Stimulated activated CD8-positive, alpha-beta memory T cell treated with anti-CD3 and anti-CD28 coated beads, Interleukin-4, amount 100 ng/mL, for 4 hours (primary cell): ENCODE measurements at places on chromosomes 6 and 20.

- DNase-seq, result no peak
Observed at GRCh38 chr6:10146715-10147451, 268.0 kb downstream of the TFAP2A start.

DNA sequence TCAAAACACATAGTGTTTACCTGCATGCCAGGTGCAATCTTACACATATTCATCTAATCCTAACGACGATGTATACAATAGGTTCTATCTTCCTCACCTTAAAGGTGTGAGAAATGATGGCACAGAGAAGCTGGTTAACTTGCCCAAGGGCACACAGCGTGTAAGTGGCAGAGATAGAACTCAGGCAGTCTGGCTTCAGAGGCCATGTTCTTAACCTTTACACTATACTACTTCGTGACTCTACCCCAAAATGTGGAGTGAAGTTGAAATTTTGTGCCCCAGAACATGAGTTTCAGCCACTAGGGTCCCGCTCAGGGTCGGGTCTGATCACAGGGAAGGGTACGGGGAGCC lies 584 bp downstream of the VPS52 start:
- no peak for DNase-seq

GRCh38 chr6:4762294-4762693 lies 13.9 kb upstream of the CDYL start:
- no peak for DNase-seq

DNA sequence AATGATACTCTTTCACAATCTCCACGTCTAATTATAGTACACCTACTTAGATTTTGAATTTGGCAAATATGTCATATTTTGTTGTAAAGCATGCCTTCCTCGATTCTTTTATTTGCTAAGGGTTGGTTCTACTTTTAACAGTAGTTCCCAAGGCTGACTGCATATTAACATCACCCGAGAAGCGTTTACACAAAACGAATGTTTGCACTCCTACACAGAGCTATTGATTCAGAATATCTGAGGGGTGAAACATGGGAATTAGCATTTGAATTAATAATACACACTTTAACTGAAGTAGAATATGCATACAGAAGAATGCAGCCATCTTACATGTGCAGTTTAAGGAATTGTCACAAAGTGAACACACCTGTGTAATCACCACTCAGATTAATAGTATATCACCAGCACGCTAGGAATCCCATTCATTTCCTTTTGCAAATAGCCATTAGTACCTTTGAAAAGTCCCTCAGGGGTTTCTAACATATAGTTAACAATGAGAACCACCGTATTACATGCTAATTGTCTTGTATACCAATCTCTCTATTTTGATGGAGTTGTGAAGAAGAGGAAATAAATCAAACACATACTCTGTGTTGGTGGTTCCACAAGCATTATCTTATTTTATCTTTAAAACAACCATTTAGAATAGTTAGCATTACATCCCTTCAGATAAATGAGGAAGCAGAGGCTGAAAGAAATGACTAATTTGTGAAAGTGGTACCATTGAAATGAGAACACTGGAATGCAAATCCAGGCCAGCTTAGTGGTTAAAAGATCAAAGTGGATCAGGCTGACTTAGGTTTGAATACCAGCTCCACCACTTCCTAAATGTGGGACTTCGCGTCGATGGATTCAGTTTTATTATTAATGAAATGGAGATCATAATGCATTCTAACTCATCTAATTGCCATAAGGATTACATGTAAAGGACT lies 317.6 kb downstream of the HDGFL1 start:
- DNase-seq, result no peak

GRCh38 chr6:29755295-29755871 lies 32.1 kb downstream of the HLA-F start:
- no peak for DNase-seq

- DNase-seq, result no peak
Observed at GRCh38 chr6:167517254-167517916, 192.5 kb downstream of the TTLL2 start.

GRCh38 chr20:23244156-23244915 lies 106.3 kb upstream of the NXT1 start:
- DNase-seq, result no peak

GRCh38 chr6:118959903-118960302 lies 24.9 kb upstream of the MCM9 start:
- no peak for DNase-seq

DNA sequence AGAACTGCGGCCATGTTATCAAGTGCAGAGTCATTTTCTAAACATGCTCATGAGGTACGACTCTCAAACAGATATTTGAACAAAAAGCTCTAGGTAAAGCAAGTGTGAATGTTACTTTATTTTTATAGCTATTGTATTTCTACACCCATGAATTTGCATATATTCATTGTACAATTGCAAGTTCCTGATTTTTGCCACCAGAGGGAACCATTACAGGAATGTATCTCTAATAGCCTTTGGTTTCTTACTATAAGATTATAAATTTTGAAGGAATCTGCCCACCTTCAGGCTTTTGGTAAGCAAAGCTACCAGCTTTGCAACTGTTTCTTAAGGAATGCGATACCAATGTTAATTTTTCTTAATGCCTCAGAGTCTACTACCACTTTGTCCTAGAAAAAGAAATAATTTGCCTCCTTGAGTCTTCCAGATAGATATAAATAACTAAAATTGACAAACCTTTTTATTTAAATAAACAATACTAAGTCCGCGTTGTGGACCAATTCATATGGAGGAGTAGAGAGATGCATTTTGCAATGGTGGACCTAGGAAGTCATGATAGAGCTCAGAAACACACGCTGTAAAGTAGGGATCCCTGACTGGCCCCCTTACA lies 125.4 kb upstream of the SAMD5 start:
- no peak for DNase-seq

GRCh38 chr6:129597023-129597713 lies 112.8 kb downstream of the ARHGAP18 start:
- DNase-seq, result no peak

DNA sequence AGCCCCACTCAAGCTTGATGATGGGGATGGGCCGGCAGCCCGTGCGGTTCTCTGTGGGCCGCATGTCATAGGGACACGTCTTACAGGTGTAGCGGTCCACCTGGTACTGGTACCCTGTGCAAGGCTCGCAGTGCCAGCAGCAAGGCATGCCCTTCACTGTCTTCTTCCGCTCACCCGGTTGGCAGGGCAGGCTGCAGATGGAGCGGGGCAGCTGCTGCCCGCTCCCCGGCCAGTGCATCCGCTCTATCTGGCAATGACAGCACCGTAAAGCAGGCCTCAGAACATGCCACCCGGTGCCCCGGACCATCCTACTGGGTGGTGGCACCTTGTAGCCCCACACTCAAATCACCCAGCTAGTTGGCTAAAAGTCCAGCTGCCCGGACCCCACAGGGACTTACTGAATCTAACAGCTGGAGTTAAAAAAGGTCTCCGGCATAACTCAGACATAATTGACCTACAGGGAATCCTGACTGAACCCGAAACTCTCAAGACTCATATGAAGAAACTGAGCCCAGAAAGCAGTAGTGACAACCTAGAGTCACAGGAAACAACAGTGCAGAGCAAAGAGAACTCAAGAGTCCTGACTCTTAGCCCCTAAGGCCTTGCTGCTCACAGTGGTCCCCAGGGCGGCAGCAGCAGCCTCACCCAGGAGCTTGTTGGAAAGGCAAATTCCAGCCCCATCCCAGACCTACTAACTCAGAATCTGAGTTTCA lies 109.4 kb downstream of the GRM4 start:
- DNase-seq, result no peak

DNA sequence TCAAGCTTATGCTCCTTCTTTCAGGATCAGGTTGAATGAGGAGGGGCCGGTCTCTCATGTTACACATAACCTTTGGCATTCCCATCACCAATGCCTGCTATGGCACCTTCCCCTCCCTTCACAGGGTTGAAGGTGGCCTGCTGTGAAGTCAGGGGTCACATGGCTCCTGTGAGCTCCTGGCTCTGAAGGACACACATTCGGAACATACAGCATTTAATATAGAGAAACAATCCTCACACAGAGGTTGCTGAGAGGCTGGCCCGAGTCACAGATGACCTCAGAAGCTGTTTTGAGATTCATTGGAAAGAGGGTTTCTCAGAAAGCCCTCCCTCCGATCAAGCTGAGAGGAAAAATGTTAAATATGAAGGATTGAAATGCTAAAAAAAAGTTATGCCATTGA lies 82.1 kb downstream of the PSMG4 start:
- DNase-seq, result no peak

- no peak for DNase-seq
Observed at GRCh38 chr6:166955865-166956443, 396 bp downstream of the RNASET2 start.

- no peak for DNase-seq
Observed at GRCh38 chr6:5968817-5969734, 37.6 kb downstream of the NRN1 start.

- DNase-seq, result no peak
Observed at GRCh38 chr6:11729076-11729475, 49.5 kb downstream of the ADTRP start.

- no peak for DNase-seq
Observed at GRCh38 chr6:164924674-164925073, 384.7 kb downstream of the C6orf118 start.

- DNase-seq, result no peak
Observed at GRCh38 chr6:257031-257725, 35.1 kb upstream of the DUSP22 start.

- no peak for DNase-seq
Observed at GRCh38 chr6:82891076-82891475, 174.6 kb downstream of the UBE3D start.

DNA sequence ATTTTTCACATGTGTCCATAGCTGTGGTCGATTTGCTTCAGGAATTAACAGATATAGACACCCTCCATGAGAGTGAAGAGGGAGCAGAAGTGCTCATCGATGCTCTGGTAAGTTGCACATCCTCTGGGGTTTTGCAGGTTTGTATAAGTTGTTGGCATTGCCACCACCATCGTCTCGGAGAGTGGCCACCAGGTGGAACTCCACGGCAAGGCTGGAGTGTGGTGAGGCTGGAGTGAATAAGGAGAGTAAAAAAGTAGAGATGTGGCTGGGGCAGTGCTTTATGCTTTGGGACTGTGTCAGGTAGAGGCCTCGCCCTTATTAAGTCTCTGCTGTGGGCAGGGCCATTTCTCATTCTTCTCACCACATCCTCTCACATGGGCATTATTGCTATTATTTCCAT lies 63.7 kb downstream of the CTNNBL1 start:
- DNase-seq, result no peak
